Heart right ventricle (tissue), 16 donors: ENCODE measurements at places on chromosomes 3 and 15. TPM values are rescaled to one million over a fixed set of nuclear protein-coding genes. Genes with fewer than 3 reads are reported as not detected.
A peak's percentile ranks its signal among the peaks of the same experiment; 100 is the strongest.

GRCh38 chr3:193865896-193866480, 270.0 kb upstream of the HES1 start:
- no peak for DNase-seq
- no peaks in the 10 kb centered on the region for H3K36me3 ChIP-seq
- H3K27ac ChIP-seq: no peak overlapping the region
- no peak overlapping the region for H3K4me3 ChIP-seq
- peaks cover 28% of the 10 kb centered on the region for H3K4me1 ChIP-seq
- peaks cover 20% of the 10 kb centered on the region for H3K27me3 ChIP-seq

DNA sequence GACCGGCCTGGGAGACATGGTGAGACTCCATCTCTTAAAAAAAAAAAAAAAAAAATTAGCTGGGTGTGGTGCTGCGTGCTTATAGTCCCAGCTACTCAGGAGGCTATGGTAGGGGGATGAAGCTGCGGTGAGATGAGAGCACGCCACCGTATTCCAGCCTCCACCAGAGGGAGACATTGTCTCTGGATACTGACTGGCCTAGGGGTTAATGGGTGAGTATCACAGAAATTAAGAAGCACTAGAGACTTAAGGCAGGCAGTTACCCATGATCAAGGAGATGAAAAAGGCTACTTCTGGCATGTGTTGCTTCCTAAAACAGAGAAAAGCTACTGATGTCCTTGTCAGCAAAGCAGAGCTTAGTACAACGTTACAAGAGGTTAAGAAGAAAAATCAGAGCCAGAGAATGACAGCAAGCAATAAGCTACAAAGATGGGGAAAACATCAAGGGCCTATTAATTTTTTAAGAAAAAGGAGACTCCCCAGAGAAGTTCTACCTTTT, 8.6 kb downstream of the TFRC start:
- H3K36me3 ChIP-seq: peaks cover 88% of the 10 kb centered on the region
- no peaks in the 10 kb centered on the region for H3K27me3 ChIP-seq
- peaks cover 9% of the 10 kb centered on the region for H3K4me1 ChIP-seq
- H3K27ac ChIP-seq: no peak overlapping the region

LOXL1 gene
- 29.4 TPM for total RNA-seq

KLF15 gene
- 34.0 TPM for total RNA-seq

DNA sequence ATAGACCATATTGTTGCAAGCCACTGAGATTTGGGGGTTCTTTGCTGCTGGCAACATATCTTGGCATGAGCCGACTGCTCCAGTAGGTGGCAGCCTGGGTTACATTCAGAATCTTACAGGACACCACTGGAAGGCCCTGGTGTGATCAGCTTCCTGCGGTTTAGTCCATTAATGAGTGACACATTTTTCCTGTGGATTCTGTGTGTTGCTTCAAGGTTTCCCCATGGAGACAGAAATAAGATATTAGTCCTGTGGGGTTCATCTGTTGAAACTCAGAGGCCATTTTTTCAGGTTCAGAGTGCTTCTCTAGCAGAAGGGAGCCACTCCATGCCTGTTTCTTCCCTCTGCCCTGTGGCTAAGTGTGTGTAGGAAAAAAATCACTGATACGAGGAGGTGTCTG, 116.2 kb downstream of the MFSD1 start:
- H3K27ac ChIP-seq: no peak overlapping the region
- no peak overlapping the region for H3K4me3 ChIP-seq
- no peaks in the 10 kb centered on the region for H3K36me3 ChIP-seq
- peak; percentile 11 for DNase-seq
- H3K4me1 ChIP-seq: no peaks in the 10 kb centered on the region

- H3K27me3 ChIP-seq: no peaks in the 10 kb centered on the region
- no peak overlapping the region for H3K27ac ChIP-seq
- H3K4me1 ChIP-seq: no peaks in the 10 kb centered on the region
- DNase-seq: no peak
- no peak overlapping the region for H3K4me3 ChIP-seq
Measured at GRCh38 chr3:153967260-153967659, 153.9 kb upstream of the ARHGEF26 start.

DNA sequence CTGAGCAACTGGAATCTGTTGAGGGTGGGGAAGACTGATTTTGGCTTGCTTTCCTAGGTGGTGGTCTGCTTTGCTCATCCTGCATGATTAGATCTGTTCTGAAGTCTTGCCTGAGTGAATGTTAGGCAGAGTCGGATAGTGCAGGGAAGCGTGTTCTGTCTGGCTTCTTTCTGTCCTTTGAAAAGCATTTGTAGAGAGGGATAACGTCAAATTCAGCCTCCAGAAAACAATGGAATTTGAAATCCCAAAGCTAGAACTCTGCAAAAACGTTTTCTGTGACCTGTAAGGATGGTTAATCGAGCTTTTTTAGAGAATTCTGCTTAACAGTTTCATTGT, 1.4 kb downstream of the GLCE start:
- H3K27ac ChIP-seq: no peak overlapping the region
- no peaks in the 10 kb centered on the region for H3K27me3 ChIP-seq
- no peaks in the 10 kb centered on the region for H3K36me3 ChIP-seq
- peak overlapping the region; percentile 74 for H3K4me3 ChIP-seq

CYP1A2 gene
- total RNA-seq: not detected

DNA sequence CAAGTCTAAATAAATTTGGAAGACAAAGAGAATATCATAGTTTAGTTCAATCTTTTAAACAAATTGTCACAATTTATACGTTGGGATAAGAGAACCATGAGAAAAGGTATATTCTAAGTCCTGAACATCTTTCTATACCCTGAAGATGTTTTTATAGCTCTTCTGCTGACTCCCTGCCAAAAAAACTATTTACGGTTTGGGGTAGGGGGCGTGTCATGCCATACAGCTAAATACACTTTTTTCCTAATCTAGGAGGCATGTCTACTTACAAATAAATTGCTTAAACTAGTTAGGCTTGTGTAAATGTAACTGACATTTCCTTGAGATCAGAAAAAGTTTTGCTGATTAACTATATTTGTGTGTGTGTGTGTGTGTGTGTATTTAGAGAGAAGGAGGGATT, 163.3 kb downstream of the PGPEP1L start:
- no peak overlapping the region for H3K27ac ChIP-seq
- H3K27me3 ChIP-seq: no peaks in the 10 kb centered on the region
- H3K4me3 ChIP-seq: no peak overlapping the region
- H3K4me1 ChIP-seq: peaks cover 20% of the 10 kb centered on the region
- no peaks in the 10 kb centered on the region for H3K36me3 ChIP-seq

DNA sequence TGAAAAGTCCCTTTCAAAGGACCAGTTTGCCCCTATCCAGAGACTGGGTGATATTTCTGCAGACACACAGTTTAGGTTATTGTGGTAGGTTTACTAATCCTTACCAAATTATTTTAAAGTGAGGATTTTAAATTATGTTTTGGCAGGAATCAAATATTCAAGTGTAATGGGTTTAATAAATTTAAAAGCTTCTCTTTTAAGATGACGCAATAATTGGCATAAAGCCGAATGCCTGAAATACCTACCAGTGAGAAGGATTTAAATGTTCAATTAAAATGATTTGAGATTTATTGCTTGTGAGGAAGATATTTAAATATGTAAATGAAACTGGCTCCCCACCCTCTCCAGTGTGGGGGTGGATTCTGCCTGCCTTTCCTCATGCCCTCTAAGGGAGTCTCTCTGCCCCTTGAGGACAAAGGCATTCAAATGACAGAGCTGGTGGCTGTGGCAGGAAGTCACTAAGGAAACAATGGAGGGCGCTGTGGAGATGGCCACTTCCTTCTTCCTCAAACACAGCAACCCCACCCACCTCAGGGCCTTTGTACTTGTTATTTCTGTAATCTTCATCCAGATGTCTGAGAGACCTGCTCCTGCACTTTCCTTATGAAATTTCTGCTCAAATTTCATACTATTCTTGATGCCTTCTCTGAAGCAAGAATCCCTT, 131.7 kb downstream of the TNIK start:
- H3K4me3 ChIP-seq: no peak overlapping the region
- H3K27ac ChIP-seq: no peak overlapping the region
- H3K4me1 ChIP-seq: peaks cover 5% of the 10 kb centered on the region
- H3K27me3 ChIP-seq: no peaks in the 10 kb centered on the region
- H3K36me3 ChIP-seq: no peaks in the 10 kb centered on the region

- H3K36me3 ChIP-seq: no peaks in the 10 kb centered on the region
- peaks cover 69% of the 10 kb centered on the region for H3K4me1 ChIP-seq
- no peak for DNase-seq
- no peak overlapping the region for H3K27ac ChIP-seq
- H3K27me3 ChIP-seq: no peaks in the 10 kb centered on the region
Measured at GRCh38 chr3:125591116-125591760, 4.1 kb downstream of the OSBPL11 start.

DNA sequence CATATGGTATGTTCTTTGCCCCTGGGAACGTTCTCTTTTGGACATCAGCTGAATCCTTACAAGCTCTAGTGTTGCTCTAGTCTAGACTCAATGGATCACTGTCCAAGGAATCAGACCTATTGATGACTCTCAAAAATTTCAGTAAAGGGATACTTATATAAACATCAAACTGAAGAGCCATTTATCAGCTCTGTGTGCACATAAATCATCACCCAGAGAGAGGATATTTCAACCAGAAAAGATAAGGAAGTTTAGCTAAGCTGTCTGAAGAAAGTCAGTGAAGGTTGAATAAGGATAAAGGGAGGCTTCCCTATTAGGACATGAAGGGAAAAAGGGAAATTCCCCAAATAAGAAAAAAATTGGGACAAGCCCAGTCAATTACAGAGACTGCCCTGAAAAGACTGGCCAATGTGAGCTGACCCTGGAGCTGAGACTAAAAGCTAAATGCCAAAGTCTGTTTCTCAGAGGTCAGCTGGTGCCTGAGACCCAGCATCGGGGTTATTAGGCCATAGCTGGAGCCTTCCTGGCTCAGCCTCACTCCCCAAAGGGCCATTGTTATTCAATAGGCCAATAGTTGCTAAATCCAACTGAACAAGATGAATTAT, 424.1 kb upstream of the THBS1 start:
- no peaks in the 10 kb centered on the region for H3K36me3 ChIP-seq
- peak; percentile 20 for DNase-seq
- peak overlapping the region; percentile 55 for H3K27ac ChIP-seq
- no peak overlapping the region for H3K4me3 ChIP-seq

IL5RA gene
- 0.23 TPM for total RNA-seq

PCYT1A gene
- total RNA-seq: 121 TPM

GRCh38 chr15:99620178-99620577, 54.4 kb downstream of the MEF2A start:
- no peak overlapping the region for H3K4me3 ChIP-seq
- no peak overlapping the region for H3K27ac ChIP-seq
- H3K27me3 ChIP-seq: no peaks in the 10 kb centered on the region
- DNase-seq: no peak
- H3K36me3 ChIP-seq: no peaks in the 10 kb centered on the region
- H3K4me1 ChIP-seq: peaks cover 39% of the 10 kb centered on the region

DNA sequence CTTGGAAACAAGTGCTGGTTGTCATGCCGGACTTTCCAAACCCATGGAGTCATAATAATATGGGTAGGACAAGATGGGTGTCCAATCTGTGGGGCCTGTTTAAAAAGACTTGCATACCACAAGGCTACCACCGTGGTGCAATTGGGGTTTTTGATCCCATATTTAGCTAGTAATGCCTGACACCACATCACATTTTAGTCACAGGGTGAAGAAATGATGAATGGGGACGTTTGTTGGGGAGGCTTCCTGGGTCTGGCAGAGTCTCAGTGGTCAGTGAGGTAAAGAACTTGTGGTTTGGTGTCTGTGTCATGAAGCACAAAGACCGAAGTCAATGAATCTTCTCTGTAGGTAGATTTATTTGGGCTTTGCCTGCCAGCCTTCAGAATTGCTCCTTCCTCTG, 31.0 kb downstream of the P3H2 start:
- no peak overlapping the region for H3K4me3 ChIP-seq
- no peaks in the 10 kb centered on the region for H3K27me3 ChIP-seq
- H3K27ac ChIP-seq: no peak overlapping the region

DNA sequence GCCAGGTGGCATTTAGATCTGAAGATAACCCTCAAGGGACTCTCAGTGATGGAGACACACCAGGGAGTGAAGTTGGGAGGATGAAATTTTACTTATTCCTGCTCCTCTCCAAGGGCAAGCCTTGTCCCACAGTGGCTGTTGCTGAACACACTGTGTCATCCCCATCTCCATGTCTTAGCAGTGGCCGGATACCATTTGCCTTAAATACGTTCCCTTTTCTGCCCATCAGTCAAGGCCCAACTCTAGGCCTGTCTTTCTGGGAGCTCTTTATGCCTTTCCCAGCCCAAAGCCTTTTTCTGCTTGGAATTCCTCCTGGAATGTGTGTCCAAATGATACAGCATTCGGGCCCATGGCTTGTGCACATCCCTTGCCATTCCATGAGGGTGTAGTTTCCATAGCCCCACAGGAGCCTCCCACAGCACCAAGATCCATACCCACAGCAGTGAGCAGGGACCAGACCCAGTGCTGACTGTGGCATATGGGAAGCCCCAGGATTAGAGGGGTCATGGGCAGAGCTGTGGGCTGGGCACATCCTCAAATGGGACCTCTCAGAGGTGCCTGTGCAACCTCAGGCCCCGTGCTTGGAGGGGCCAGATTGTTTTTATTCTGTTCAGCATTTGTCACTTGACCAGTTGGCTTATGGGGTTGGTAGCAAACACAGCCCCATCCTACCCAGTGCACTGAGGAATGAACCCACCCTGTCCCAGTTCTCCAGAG, 63.7 kb upstream of the PRR23C start:
- H3K36me3 ChIP-seq: no peaks in the 10 kb centered on the region
- H3K4me1 ChIP-seq: no peaks in the 10 kb centered on the region
- no peak overlapping the region for H3K27ac ChIP-seq

DNA sequence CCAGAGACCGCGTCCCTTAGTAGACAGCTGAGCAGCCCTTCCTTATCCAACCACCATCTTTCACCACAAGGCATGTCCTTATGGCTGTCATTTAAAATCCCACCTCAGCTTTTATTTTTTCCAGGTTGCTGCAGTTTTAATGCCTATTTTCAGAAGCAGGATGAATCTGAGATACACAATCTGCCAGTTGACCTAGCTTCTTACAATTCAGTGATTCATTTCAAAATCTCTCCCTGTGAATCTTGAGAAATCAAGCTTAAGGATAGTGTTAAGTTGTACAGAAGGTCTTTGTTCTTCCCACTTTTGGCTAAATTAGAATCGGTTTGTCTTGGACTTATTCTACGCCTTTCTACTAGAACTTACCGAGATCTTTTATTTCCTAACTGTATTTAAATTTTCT, 522.3 kb upstream of the CFAP20DC start:
- H3K27ac ChIP-seq: no peak overlapping the region
- peaks cover 9% of the 10 kb centered on the region for H3K4me1 ChIP-seq
- DNase-seq: no peak
- no peak overlapping the region for H3K4me3 ChIP-seq
- H3K36me3 ChIP-seq: no peaks in the 10 kb centered on the region

PLA1A gene
- 0.55 TPM for total RNA-seq

- no peak for DNase-seq
- H3K4me3 ChIP-seq: no peak overlapping the region
Measured at GRCh38 chr15:47620960-47621681, 96.2 kb upstream of the SEMA6D start.

GRCh38 chr15:45376967-45377608, 1.3 kb downstream of the GATM start:
- H3K4me3 ChIP-seq: peak overlapping the region; percentile 75
- H3K4me1 ChIP-seq: peaks cover 25% of the 10 kb centered on the region
- H3K27me3 ChIP-seq: no peaks in the 10 kb centered on the region
- H3K36me3 ChIP-seq: peaks cover 7% of the 10 kb centered on the region
- DNase-seq: no peak

DNA sequence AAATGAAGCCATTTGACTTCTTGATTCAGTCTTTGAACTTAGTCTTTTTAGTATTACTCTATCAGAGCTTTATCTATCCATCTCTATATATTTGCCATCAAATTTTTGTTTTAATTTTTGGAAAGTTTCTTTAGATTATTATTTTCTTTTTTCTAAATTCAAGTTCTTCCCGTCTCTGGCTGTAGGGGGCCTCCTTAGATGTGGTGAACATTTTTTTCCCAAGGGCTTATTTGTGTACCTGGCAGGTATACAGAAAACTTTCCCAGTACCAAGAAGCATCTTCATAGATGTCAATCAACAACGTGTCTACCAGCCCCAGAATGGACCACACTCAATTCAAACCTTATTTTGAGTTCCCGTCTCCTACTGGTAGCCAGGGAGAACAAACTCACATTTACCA, 486.8 kb upstream of the CNTN4 start:
- H3K4me1 ChIP-seq: no peaks in the 10 kb centered on the region
- no peak overlapping the region for H3K4me3 ChIP-seq
